ENCODE measurements at places on chromosomes 11 and 22. TPM values are rescaled to one million over a fixed set of nuclear protein-coding genes. Genes with fewer than 3 reads are reported as not detected.

SMC1B gene
- not detected for total RNA-seq

KCNQ1 gene
- not detected for total RNA-seq

DBX1 gene
- not detected for total RNA-seq

NLRP10 gene
- total RNA-seq: 0.14 TPM

GAS2 gene
- 0.65 TPM for total RNA-seq

OR4A15 gene
- not detected for total RNA-seq

TBRG1 gene
- total RNA-seq: 22.9 TPM

OR51E2 gene
- not detected for total RNA-seq

TMPRSS6 gene
- total RNA-seq: not detected

PGA4 gene
- not detected for total RNA-seq

CYP2R1 gene
- 6.4 TPM for total RNA-seq

EML3 gene
- 14.3 TPM for total RNA-seq

SNAP29 gene
- total RNA-seq: 7.0 TPM

GGTLC3 gene
- total RNA-seq: not detected

DKK3 gene
- 371 TPM for total RNA-seq

MS4A6E gene
- total RNA-seq: not detected

KRTAP5-11 gene
- total RNA-seq: not detected

SLC17A6 gene
- total RNA-seq: not detected

GPR83 gene
- total RNA-seq: under 0.01 TPM

C22orf23 gene
- total RNA-seq: 0.14 TPM

RASGRP2 gene
- total RNA-seq: 0.71 TPM

TTC28 gene
- 24.0 TPM for total RNA-seq

TSPAN18 gene
- total RNA-seq: not detected

P2RY2 gene
- total RNA-seq: not detected

OR4A16 gene
- total RNA-seq: not detected

C11orf97 gene
- not detected for total RNA-seq

KRTAP5-7 gene
- total RNA-seq: not detected

UBQLN3 gene
- under 0.01 TPM for total RNA-seq

Measured in smooth muscle cell of bladder (primary cell).